ENCODE measurements at places on chromosomes 16 and 17. TPM values are rescaled to one million over a fixed set of nuclear protein-coding genes. Genes with fewer than 3 reads are reported as not detected.

- no peak for DNase-seq
These were observed 7.1 kb downstream of the TRAF7 start for GRCh38 chr16:2162676-2163118.

GRCh38 chr16:69564845-69565670 lies 708 bp upstream of the NFAT5 start:
- DNase-seq: no peak

DNA sequence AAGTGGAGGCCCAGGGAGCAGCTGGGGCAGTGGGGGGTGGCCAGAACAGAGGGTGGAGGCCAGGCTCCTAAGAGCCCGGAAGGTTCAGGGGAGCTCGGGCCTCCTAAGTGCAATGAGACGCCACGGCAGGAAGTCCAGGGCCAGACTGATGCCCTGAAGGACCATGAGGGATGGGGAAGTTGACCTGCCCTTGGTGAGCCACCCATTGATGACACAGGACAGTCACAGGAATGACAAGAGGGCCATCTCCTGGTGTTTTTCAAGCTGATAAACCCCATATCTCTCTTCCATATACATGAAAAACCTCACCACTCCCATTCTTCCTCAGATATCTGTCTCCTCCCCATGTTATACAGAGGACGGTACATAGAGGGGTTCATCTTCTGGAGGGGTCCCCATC lies 5.8 kb upstream of the MRPL58 start:
- DNase-seq: no peak

DNA sequence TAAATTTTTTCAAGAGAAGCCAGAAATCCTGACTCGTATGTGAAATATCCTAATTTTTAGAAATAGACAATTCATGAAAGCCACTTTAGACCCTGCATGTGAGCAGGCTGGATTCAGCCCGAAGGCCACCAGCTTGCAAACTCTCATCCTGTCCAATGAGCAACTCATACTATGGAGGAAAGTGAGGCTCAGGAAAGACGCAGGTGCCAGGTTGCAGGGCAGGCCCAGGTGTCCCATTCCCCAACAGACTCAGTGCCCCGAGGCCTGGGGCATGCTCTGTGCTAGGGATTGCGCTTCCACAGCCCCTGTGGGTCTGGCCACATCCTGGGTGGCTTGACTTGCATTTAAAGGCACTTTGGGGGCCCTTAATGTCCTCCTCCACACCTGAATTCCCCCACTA lies 16.7 kb upstream of the RASD1 start:
- DNase-seq: no peak

DNA sequence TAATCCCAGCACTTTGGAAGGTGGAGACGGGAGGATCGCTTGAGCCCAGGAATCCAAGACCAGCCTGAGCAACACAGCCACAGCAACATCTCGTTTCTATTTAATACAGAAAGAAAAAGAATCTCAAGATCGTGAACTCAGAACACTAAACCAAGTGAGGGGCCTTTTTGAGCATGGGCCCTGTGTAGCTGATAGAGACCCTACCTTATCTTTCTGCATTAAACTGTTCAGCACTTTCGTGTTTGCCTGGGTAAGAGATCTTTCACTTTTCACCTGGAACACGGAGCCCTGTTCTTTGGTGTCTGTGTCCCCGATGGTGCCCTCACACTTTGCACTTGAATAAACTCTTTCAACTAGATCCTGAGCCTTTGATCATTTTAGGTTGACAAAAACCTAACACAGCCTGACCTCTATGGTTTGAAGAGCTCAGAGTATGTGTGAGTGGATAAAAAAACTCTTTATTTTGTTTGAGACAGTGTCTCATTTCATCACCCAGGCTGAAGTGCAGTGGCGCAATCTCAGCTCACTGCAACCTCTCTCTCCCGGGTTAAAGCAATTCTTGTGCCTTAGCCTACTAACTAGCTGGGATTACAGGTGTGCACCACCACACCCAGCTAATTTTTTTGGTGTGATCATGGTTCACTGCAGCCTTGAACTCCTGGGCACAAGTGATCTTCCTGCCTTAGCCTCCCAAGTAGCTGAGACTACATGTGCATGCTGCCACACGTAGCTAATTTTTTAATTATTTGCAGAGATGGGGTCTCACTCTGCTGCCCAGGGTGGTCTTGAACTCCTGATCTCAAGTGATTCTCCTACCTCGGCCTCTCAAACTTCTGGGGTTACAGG lies 83.8 kb upstream of the GRIN2A start:
- DNase-seq: no peak

DNA sequence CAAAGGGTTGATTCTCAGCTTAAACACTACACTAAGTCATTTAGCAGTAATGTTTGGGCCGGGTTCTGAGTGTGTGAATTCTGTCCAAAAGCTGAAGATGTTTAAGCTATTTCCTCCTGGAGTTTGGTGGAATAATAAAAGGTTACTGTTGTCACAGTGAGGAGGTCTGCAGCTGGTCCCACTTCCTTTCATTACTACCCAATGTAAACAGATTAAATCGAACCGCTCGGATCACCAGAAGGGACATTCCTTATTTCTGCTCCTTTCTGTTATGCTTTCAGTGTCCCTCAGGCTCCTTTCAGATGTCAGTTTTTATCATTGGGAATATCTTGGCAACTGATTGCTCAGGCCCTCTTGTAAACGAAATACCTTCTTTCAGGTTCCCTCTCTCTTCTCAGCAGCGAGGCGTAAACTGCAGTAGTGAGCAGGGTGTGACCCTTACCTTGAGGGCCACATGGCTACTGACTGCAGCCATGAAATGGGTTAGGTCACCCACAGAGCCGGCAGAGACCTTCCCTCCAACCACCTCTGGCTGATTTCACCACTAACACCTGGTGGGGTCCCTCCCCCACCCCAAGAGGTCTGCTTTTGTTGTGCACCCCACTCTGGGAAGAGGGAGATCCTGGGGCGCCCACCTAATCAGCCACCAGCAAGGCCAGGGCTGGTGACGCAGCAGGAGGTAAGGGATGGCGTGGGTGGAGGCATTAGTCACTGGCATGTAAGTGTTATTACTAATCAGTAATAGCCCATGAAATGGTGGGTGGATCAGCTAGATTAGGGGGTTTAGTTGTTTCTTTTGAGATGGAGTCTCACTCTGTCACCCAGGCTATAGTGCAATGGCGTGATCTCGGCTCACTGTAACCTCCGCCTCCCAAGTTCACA lies 117.6 kb downstream of the VPS53 start:
- no peak for DNase-seq

GRCh38 chr16:89473791-89474414 lies 16.5 kb downstream of the ANKRD11 start:
- DNase-seq: no peak

- DNase-seq: no peak
These were observed 68.8 kb downstream of the MRC2 start for GRCh38 chr17:62696256-62696655.

DNA sequence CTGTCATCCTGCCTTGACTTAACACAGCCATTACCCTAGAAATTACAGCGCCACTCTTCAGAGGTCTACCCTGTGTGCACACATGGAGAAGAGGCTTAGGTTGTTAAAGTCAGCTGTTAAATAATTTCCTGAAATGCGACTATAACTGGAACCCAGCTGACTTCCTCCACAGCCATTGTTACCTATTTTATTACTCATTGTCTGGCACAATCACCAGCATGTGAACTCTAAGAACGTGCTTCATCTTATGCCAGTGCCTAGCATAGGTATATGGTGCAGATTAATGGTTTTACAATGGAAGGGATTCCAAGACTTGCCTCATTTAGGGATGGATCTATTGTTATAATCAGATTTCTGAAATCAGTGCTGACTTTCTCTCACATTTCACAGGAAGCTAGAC lies 11.9 kb downstream of the RDM1 start:
- no peak for DNase-seq

GRCh38 chr17:62653002-62653825 lies 25.7 kb downstream of the MRC2 start:
- peak; percentile 54 for DNase-seq

DNA sequence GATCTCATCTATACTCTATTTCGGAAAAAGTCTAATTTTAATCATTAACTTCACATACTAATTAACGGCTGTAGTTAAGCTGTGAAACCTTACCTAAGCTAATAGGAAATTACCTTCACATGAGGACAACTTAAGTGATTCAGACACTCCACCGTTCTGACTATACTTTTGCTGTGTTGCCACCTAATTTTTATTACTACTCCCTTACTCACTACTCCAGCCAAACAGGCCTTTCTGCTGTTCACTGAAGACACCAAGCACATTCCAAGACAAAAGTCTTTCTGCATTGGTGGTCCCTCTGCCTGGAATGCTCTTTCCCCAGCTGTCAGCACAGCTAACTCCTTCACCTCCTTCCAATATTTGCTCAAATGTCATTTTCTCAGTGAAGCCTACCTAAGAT lies 1.3 kb downstream of the CMTR2 start:
- DNase-seq: no peak

- DNase-seq: no peak
These were observed 898.2 kb upstream of the GOT2 start for GRCh38 chr16:59632276-59632855.

GRCh38 chr17:16975277-16975651 lies 3.3 kb upstream of the TNFRSF13B start:
- DNase-seq: no peak

- no peak for DNase-seq
These were observed 10.1 kb downstream of the VAC14 start for GRCh38 chr16:70790815-70791214.

DNA sequence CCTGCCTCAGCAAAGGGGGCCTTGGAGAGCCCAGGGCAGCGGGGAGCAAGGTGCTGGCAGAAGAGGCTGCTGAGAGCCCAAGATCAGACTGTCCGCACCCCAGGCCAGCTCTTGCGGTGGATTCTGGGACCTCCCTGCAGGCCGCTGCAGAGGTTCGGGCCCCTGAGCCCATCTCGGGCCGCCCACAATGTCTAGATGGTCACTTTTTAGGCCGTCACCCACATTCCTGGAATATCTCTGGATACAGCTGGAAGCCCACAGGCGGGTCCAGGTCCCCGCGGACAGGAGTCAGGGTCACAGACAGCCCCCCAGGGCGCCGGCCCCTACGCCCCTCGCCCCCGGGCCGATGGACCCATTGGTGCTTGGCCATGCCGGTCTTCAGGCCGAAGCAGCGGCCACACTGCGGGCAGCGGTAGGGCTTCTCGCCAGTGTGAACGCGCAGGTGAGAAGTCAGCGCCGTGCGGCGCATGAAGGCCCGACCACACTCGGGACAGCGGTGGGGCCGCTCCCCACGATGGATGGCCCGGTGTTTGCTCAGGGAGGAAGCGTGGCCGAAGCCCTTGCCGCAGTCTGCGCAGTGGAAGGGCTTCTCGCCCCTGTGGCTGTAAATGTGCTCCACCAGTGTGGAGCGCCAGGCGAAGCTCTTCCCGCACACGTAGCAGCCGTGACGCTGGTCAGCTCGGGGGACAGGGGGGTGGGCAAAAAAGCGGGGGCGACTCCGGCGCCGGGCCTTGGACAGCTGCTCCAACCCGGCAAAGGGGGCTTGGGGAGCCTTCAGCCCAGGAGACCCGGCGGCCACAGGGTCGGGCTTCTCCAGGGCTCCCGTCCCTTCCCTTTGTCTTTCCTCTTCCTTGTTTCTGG lies 2.1 kb downstream of the ZNF747 start:
- DNase-seq: no peak

- no peak for DNase-seq
These were observed at the start of gene PITPNC1 for GRCh38 chr17:67376737-67377487. PITPNC1 (plus strand) TSS chr17:67377281.

GRCh38 chr16:89345642-89346150 lies 128.2 kb downstream of the ZNF778 start:
- no peak for DNase-seq

GRCh38 chr16:87329436-87330256 lies 12.5 kb upstream of the C16orf95 start:
- DNase-seq: no peak

DNA sequence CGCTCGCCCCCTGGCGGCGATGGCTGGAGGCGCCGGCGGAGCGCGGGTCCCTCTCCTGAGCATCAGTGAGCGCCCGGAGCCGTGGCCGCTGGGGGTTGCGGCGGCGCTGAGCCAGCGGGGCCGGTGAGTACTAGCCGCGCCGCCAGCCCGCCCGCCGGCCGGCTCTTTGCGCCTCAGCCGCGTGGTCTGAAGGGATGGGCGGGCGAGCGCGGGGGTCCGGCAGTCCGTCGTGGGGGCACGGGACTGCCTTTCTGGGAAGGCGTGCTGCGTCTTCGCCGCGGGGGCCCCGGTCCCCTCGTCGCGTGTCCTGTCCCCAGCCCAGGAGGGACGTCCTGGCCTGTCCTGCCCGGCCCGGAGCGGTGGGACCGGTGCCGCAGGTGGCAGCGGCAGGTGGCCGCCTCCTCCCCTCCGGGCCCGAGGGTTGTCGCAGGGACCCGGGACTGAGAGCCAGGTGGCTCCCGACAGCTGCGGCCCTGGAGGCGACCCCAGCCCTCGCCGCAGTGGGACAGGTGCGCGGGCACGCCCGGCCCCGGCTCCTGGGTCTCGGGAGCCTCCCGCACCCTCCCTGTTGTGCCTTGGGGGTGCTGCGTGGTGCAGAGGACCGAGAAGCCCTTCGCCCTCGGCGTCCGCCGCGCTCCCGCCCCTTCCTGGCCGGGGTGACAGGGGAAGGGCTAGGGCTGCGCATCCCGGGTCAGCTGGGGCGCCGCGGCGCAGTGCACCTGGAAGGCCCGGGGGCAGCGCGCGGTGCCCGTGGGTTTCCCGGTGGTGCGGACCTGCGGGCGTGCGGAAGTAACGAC lies at the start of gene SPECC1:
Gene SPECC1 (plus strand): TSS at position 58 of the 797 bp plus-strand sequence. CDS start 87,293 bp downstream, outside the sequence.
- DNase-seq: peak; percentile 50

GRCh38 chr17:9334536-9335446 lies 240.8 kb downstream of the STX8 start:
- DNase-seq: no peak

GRCh38 chr17:41437769-41438168 lies 3.0 kb downstream of the KRT38 start:
- no peak for DNase-seq

DNA sequence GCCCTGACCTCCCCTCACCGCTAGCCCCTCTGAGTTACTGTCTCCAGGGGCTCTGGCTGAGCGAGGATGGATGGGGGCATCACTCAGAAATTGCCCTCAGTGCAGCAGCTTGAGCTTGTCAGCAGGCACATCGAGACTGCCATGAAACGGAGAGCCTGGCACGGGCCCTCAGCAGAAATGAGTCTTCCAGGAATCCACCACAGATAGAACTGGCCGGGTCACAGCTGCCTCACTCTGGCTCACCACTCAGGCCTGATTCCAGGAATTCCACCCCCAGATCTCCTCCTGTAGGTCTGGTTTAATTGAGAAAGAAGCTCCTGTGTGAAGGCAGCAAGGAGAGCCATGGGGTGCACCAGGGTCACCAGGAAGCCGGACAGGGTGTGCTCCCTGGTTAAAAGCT lies 85.5 kb downstream of the GSG1L start:
- DNase-seq: no peak

TPSB2 gene
- polyA plus RNA-seq: 0.37 TPM

TMEM220 gene
- polyA plus RNA-seq: 15.2 TPM

IL17C gene
- polyA plus RNA-seq: not detected

KRT14 gene
- polyA plus RNA-seq: 0.39 TPM

COX10 gene
- polyA plus RNA-seq: 19.0 TPM

HOXB5 gene
- polyA plus RNA-seq: 39.7 TPM

TMEM88 gene
- polyA plus RNA-seq: 24.3 TPM

TP53TG3C gene
- polyA plus RNA-seq: not detected

TBC1D3 gene
- polyA plus RNA-seq: not detected

KRT13 gene
- 0.42 TPM for polyA plus RNA-seq

KRTAP9-4 gene
- polyA plus RNA-seq: not detected

ITGA3 gene
- polyA plus RNA-seq: 93.0 TPM

UBALD2 gene
- polyA plus RNA-seq: 51.5 TPM

ULK2 gene
- polyA plus RNA-seq: 27.8 TPM

BLTP2 gene
- polyA plus RNA-seq: 100 TPM

PABPN1L gene
- not detected for polyA plus RNA-seq

Data from renal cortex interstitium (tissue), 15 donors.